BJ (cell line): ENCODE measurements at places on chromosomes 2 and 18.

DNA sequence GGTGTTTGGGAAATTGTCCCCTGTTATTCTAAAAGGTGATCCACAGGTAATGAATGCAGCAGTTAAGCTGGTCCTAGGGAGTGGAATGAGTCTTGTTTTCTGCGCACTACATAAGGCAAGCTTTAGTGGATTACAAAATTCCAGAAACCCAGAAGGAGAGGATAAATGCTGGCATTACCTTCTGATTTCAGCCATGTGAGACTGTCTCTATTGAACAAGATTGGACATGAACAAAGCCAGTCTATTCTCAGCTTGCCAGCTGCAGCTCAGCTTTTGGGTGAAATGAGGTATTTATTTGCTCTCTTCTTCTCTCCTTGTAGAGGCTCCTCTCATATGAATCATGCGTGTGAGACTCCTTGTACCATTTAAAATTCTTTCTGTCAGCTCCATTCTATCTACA lies 944.9 kb downstream of the CNTNAP5 start:
- no peak for DNase-seq

DNA sequence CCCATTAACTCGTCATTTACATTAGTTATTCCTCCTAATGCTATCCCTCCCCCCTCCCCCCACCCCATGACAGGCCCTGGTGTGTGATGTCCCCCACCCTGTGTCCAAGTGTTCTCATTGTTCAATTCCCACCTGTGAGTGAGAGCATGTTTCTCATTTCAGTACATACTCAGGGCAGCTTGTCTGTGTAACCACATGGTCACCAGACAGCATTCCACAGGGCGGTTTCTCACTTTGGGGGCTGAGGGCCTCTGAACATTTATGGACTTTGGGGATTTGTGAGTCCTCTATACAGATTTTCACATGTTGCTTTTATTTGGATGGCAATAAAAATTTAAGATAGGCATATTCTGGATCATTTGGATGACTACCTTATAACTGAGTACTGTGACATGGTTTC lies 84.0 kb downstream of the LYPD6B start:
- no peak for DNase-seq

DNA sequence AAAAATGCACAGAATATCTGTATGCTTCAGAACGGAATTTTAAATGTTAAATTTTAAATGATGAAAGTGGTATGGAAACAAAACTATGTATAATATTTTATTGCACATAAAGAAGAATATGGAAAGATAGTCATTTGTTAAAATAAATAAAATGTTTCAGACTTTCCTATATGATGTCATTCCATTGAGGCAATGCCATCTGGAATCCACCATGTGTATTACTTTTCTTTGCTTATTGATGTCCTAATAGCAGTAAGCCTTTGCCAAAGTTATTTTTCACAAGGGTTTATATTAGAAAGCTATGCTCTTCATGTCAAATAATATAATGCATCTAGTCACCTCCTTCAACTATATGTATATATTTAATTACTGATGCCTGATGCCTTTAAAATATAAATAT lies 601.6 kb upstream of the PKDCC start:
- no peak for DNase-seq

DNA sequence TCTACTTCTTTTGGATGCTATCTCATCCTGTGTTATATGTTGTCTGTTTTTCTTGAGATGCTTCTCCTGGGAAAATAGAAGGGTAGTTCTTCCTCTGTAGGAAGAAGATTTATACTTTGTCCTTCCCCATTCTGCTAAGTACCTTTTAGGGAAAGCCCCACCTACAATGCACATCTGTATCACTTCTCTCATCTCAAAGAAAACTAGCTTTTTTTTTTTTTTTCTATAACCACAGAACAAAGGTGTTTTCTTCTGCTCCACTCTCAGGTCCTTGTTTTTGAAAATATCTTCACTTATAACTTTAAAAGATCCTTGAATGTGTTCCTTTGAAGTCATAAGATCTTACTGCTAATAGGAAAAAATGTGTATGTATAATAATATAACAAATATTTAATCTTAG lies 30.8 kb downstream of the CCDC150 start:
- no peak for DNase-seq

DNA sequence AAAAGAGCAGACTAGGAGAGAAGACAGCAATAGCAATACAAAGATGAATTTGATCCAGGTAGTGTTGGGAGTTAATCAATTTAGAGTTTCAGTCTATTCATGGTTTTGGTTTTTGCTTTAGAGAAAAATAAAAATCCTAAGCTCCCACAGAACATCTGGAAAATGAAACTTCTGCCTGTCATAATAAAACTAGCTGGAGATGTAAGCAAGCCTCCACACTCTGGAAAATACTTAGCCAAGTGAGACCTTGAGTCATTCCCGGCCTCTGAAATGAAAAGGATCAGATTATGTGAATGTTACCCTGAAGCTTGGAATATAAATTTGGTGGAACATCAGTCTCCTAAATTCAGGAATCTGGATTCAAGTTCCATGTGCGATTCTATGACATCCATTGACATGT lies 485.6 kb upstream of the SPRED2 start:
- no peak for DNase-seq

DNA sequence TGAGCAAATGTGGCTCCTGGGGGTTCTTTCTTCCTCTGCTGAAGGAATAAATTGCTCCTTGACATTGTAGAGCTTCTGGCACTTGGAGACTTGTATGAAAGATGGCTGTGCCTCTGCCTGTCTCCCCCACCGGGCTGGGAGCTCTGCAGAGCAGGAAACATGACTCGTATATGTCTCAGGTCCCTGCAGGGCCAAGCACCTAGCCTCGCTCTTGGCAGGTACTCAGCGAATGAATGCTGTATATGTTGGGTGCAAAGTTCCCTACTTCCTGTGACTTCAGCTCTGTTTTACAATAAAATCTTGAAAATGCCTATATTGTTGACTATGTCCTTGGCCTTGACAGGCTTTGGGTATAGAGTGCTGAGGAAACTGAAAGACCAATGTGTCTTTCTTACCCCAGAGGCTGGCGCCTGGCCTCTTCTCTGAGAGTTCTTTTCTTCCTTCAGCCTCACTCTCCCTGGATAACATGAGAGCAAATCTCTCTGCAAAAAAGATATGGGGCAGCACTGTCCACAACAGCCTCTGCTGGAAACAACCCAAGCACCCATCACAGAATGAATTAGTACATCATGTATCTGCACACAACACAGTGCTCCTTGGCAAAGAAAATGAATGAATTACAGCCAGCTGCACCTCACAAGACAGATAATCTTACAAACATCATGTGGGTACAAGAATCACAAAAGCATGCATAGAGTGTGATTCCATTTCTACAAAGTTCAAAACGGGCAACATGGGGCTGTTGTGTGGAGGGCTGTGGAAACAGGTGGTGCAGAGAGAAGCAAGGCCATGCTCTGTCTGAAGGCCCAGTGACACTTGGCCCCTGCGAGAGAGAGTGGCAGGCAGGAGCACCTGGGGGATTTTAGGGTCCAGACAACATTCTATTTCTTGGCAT lies 6.6 kb downstream of the IL1RN start:
- DNase-seq: no peak

- DNase-seq: no peak
Measured at GRCh38 chr2:147232225-147232669, 612.6 kb upstream of the ACVR2A start.

DNA sequence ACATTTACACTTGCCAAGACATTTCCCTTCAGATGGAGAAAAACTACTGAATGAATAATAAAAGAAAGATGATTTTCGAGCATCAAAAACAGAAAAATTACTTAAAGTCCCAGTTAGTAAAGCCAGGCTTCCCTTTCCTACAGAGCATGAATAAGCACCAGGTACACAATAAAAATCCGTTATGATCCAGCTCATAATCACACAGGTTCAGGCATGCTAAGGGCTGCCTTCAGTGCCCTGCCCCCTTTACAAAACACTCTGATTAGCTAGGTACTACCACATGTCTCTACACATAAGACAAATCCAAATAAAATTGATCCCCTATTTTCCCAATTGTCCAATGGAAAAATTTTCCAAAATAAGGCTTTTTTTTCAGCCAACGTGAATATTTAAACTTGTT lies 413.2 kb upstream of the LRATD1 start:
- no peak for DNase-seq

- DNase-seq: no peak
Measured at GRCh38 chr2:181378491-181378890, 78.7 kb upstream of the ITGA4 start.

DNA sequence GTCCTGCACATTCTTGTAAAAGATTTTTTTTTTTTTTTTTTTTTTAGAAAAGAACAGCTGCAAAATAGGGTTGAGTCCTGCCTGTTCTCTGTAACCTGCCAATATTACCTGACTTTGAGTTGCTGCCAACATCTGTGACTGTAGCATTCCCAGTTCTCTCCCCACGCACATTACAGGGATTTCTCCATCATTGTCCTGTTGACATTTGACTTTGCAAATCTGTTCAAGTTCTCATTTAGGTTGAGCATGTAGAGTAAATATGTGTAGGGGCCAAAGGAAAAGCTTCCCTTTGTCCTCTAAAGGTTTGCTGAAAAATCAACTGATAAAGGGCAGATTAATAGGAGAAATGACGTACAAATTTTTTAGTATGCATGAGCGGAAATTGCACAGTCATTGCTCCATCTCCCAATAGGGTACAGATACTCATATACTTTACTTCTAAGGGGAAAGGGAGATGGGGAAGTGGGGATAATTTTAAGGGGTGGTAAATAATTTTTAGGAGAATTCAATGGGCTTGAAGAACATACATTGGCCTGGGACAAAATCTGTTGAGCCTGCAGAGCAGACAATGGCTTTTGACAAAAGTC lies 385.5 kb downstream of the PIK3C3 start:
- DNase-seq: no peak

DNA sequence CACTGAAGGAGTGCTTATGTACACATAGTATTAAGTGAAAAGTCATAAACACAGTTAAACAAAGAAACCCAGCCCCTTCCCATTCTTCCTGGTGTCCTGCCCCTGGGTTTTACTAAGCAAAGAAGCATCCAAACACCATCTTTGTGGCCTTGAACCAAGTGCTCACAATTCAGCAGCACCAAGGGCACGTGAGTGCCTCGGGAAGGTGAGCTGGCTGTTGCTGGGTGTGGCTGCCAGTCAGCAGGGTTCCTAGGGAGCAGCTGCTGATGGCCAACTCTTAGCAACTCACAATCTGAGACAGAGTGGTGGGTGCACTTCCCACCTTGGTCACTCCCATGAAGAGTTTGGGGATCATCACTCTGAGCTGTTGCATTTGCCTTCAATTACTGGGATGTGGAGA lies 97.7 kb upstream of the PGAP1 start:
- DNase-seq: no peak
